ENCODE measurements at places on chromosomes 4 and X.

- no peak for DNase-seq
These were observed 19.9 kb downstream of the RPS6KA6 start for GRCh38 chrX:84168095-84168494.

- DNase-seq = no peak
These were observed 71.6 kb upstream of the TET2 start for GRCh38 chr4:105075045-105075444.

GRCh38 chrX:22689290-22689689, 310.5 kb upstream of the DDX53 start:
- no peak for DNase-seq

DNA sequence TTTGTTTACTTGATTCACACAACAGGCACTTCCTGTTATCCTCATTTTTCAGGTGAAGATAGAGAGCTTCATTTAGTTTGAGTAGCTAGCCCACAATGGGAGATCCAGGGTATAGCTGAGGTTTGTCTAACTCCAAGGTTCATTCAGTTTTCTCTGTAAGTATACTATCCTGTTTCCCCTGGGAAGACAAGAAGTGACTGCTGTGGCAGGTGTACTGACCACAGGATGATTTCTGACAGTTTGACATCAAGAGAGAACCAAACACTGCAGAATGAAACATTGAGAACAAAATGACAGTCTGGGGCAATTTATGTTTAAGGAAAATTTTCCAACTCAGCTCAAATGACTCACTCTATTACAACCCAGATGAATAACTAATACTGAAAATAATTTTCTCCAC, 958.0 kb downstream of the STPG2 start:
- DNase-seq = no peak

DNA sequence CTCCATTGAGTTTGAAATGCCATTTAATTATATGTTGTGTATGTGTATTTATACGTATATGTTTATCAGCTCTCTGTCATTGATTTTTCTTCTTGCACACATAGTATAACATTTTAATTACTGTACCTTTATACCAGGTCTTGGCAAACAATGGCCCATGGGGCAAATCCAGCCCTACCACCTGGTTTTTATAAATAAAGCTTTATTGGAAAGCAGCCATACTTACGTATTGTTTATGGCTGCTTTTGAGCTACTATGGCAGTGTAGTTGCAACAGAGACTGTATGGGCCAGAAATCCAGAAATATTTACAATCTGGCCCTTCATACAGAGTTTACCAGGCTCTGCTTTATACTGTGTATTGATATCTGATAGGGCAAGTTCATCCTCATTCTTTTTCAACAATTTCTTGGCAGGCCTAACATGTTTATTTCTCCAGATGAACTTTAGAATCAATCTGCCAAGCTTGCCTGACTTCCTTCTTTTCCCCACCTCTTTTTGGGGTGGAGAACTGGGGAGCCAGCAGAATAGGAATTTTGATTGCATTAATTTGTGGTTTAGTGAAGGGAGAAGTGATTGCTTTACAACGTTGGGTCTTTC, 15.8 kb downstream of the DCUN1D4 start:
- no peak for DNase-seq

DNA sequence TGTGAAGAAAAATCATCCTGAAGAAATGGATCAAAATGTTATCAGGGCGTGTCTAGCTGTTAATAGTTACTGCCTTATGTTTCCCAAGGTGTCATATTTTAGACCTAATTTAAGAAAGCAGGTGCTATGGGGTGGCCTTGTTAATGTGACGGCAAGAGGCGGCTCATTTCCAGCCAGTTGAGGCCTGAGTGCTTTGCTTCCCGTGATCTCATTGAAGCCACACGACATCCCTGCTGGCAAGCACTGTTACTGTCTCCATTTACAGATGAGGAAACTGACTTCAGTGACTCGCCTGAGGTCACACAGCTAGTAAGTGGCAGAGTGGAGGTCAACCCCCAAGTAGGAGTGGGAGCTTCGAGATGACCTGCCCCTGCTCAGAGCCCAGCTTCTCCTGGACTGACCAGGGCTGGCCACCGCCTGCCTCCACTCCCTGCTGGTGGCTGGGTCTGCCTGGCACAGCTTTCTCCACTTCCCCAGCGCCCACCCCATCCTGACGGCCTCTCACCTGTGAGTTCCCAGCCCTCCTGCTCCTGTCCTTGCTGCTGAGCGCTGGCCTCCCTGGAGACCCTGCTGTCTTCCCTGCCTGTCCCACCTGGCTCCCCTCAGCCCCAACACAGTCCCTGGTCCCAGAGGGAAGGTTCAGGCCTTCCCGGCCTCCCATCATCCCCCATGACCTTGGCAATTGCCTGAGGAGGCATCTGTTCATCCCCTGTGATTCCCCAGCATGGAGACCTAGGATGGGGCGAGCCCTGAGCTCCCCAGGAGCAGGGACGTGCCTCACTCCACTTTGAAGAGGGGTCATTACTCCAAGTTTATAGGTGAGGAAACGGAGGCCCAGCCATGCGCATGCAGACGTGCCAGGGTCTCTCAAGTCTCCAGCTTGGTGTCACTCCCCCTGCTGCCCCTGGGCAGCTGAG, 47.7 kb upstream of the SORCS2 start:
- DNase-seq = no peak

GRCh38 chr4:111128327-111128726, 505.4 kb upstream of the PITX2 start:
- no peak for DNase-seq

GRCh38 chr4:139715746-139716391, 50.2 kb downstream of the MGST2 start:
- DNase-seq = no peak

- DNase-seq = no peak
These were observed 87.4 kb upstream of the SLC7A11 start for GRCh38 chr4:138329506-138330070.

DNA sequence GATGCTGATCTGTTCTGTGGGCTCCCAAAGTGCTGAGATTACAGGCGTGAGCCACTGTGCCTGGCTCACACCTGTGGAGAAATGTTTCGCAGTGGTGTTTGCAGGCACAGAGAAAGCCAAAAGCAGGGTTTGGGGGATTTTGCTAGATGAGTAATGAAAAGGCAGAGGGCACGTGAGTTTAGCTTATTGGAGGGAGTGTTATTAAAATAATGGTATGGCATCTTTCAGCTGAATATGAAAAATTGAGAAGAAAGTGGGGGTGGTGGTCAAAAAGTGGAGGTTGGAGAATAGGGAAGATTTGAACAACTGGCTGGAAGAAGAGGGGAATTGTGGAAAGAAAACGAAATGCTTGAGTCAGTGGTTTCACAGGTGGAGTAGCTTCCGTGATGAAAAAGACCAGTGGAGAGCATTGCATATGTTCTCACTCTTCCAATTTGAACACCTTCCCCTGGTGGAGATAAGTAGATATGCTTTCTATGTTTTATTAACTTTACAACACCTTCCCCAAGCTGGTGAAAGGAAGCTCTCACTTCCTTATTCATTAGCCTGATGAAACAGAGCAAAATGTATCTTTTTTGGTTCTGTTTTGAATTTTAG, 1.1 kb upstream of the CHST7 start:
- DNase-seq = no peak

- DNase-seq = no peak
These were observed 27.3 kb downstream of the COL25A1 start for GRCh38 chr4:109275066-109275745.

DNA sequence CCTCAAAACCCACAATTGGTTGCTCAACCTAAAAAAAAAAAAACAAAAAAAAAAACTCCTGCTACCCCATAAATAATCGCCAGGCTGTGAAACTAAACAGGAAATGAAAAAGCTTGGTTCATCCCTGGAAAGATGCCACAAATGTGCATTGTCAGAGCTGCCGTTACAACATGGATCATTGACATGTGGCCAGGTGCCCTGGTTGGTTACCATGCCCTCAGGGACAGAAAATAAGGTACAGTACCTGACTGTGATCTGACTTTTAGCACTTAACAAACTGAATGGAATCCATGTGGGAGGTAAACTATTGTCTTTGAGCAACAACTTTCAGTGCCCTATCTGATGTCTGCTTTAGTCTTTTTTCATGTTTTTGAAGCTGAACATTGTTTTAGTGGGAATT, 118.0 kb upstream of the RPL34 start:
- no peak for DNase-seq

DNA sequence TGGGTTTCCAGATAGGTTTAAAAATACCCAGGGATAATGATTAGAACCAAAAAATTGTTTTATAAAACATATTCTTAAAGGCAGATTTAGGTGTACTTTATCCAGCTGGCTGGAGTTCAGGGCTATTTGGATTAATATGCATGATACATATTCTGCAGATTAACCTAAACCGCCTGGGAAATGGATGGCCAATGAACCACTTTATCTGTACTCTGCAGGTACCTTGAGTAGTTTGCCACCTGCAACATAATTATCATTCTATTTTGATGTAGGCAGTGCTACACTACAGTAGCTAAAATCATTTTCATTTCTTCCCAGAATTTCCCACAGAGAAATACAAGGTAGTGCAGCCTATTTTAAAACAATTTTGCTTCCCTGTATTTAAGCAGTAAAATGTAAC, 683.2 kb upstream of the GNPDA2 start:
- DNase-seq = no peak

DNA sequence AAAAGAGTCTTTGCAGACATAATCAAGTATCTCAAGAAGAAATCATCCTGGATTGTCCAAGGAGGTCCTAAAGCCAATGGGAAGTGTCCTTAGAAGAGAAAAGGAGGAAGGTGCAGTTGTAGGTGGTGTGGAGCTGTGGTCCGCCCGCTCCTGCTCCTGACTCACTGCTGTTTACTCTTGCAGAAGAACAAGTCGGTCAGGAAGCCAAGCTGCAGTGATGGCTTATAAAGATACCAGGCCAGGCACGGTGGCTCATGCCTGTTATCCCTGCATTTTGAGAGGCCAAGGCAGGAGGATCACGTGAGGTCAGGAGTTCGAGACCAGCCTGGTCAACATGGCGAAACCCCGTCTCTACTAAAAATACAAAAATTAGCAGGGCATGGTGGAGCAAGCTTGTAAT, 66.4 kb upstream of the ATP6AP2 start:
- no peak for DNase-seq
